ENCODE measurements at places on chromosomes 7 and 10.

DNA sequence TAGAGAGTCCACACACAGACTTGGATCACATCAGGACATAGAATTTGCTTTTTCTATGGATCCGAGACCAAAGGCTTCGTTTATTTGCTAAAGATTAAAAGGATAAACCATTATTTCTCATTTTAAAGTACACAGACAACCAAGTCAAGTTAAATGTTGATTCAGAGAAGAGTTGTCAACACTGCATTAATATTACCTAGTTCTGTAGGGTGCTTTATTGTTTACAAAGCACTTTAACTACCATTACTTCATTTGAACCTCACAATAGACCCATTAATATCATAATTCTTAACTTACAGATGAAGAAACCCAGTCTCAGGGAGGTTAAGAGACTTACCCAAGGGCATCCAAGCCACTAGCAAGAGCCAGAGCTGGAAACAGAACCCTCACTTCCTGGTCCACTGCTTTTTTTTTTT lies 43.2 kb upstream of the GSAP start:
- peak; percentile 53 for DNase-seq

- no peak for DNase-seq
These were observed 72.0 kb downstream of the GRID1 start for GRCh38 chr10:86294346-86295265.

GRCh38 chr7:68414631-68415425 lies 1183.4 kb upstream of the AUTS2 start:
- no peak for DNase-seq

DNA sequence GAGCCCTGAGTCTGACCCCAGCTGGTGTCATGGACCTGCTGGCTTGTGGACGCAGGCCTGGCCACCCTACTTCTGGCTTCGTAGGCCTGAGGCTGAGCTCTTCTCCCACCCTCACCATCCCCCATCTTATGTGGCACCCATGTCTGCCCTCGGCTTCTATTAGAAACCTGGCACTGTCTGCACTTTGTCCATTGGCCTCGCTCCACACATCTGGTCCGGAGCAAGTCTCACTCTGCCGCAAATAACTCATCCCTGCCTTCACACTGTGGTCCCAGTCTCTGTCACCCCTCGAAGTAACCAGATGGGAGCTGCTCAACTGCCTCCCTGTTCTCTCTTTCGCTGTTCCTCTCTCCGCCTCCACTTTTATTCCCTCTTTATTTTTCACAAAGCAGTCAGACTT lies 78.6 kb downstream of the TRRAP start:
- DNase-seq = no peak

DNA sequence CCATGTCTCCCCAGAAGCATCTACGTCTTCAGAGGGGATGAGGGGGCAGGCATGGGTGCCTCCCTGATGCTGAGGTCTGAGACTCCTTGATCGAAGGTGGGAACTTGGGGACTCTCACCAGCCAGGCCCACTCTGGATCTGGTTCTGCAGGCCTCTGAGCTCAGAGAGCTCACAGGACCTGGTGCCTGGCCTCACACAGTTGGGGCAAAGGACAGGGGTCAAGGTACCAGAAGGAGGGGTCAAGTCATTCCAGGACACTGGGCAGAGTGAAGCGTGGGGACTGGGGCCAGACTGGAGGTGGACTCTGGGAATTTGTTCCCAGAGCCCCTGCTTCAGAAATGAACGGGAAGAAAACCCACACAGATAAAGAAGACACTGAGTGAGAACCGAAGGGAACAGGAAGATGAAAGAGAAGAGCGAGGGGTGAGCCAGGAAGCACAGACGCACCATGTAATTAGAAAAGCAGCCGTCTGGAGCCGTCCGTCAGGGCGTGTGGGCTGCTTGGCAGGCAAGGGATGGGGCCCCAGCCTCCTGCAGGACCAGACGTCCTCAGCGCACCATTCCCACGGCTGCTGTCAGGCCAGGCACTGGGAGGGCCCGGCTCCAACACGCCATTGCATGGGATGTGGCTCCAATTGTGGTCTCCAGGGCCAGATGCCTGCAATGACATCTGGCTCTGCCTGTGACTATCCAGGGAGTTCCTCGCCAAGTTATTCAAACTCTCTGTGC lies 47.7 kb downstream of the ZCCHC24 start:
- DNase-seq = no peak

- no peak for DNase-seq
These were observed 1104.6 kb downstream of the SORCS3 start for GRCh38 chr10:105745596-105746148.

GRCh38 chr10:115772606-115773005 lies 500.4 kb downstream of the GFRA1 start:
- no peak for DNase-seq

DNA sequence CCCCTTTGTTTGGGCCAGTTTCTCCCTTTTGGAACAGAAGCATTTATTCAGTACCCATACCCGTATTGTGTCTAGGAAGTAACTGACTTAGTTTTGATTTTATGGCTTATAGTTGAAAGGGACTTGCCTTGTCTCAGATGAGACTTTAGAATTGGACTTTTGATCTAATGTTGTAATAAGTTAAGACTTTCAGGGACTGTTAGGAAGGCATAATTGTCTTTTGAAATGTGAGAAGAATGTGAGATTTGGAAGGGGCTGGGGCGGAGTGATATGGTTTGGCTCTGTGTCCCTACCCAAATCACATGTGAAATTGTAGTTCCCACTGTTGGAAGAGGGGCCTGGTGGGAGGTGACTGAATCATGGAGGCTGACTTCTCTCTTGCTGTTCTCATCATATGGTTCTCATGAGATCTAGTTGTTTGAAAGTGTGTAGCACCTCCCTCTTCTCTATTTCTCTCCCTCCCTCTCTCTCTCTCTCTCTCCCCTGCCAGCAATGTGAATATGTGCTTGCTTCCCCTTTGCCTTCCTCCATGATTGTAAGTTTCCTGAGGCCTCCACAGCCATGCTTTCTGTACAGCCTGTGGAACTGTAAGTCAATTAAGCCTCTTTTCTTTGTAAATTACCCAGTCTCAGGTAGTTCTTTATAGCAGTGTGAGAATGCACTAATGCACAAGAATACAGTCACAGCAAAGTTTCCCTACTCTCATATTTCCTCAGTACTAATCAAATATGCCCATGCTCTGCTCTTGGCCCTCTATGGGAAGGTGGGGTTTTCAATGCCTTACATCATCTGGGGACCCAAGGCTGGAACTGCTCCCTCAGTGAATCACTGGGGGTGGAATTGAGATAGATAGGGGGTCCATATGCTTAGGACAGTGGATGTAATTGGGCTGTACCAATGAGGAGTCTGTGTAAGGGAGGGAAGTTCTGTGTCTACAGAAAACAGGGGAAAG lies 17.2 kb upstream of the AKR1C1 start:
- no peak for DNase-seq

DNA sequence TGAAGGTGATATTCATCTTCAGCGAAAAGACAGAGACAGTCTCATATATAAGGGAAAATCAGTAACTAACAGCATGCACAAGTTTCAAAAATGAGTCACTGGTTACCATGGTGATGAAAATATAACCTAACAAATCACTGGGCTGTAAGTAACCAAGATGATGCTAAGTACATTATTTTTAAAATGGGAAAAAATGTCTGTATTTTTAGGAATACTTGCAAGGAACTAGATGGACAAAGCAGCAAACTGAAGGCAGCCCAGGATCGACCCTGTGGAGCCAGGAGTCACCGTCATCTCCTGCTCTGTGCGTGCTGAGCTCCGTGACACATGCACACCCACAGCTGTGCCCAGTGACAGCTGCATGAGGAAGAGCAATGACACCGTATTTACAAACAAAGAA lies 137.3 kb downstream of the ELMO1 start:
- no peak for DNase-seq

Data from NCI-H146 (cell line).